Stimulated activated CD8-positive, alpha-beta memory T cell treated with anti-CD3 and anti-CD28 coated beads, Interleukin-4, amount 100 ng/mL, for 4 hours (primary cell): ENCODE measurements at places on chromosomes 2 and 18.

DNA sequence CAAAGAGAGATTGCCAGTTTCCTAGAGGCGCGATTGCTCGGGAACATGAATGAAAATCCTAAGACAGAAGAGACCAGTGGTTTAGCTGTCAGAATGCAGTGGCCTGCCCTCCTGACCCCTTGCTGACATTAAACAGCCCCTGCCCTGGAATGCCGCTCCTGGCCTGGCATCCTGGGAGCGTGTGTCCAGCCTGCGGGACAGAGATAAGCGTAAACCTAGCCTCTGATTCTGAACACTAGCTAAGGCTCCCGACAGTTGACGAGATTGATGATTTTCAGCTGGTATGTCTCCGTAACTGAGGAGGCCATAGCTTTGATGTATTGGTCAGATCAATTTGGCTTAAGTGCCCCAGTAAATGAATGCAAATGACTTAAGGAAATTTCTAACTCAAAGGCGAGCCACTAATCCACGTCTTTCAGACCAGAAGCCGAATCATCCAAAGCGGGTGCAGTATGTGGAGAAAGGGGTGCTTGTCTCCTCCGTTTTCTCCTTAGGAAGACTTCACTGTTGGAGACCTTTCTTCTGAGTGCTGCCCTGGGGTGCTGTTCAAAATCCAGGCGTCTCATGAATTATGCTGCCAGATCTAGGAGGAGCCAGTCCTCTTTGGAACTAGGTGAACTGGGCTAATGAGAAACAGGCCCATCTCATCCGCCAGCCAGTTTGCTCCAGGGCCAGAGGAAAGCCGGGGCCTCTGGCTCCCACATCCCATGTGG is 142.5 kb upstream of the L3MBTL4 start:
- DNase-seq: no peak

GRCh38 chr18:7812431-7813063 is 245.4 kb downstream of the PTPRM start:
- no peak for DNase-seq

DNA sequence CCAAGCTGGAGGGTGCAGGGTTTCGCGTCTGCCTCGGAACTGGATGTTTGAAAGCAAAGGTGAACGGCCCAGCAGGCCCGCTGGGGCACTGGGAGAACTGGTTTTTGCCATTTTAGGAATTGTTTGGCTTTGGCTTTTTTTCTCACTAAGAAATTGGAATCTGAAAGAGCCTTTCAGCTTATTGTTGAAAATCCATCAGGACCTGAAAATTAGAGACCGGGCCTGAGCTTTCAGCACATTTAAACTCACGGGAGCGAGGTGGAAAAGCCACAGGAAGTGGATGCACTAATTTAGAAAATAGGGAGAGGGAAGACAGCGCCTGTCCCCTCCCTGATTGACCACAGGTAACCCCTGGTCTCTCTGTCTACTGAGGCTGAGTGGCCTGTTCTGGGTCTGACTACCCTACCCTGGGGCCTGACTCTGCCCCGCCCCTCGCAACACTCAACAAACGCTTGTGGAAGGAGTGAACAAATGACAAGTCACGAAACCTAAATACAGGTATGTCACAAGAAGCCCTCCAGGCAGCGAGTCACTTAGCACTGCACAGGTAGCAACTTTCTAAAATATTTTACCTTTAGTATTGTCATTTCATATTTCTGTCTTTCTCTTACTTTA is 100.3 kb upstream of the MBOAT2 start:
- no peak for DNase-seq

GRCh38 chr18:12726331-12726730 is 23.5 kb downstream of the PSMG2 start:
- no peak for DNase-seq

- DNase-seq: no peak
Measured at GRCh38 chr18:62717169-62717924, 2.0 kb downstream of the PHLPP1 start.

DNA sequence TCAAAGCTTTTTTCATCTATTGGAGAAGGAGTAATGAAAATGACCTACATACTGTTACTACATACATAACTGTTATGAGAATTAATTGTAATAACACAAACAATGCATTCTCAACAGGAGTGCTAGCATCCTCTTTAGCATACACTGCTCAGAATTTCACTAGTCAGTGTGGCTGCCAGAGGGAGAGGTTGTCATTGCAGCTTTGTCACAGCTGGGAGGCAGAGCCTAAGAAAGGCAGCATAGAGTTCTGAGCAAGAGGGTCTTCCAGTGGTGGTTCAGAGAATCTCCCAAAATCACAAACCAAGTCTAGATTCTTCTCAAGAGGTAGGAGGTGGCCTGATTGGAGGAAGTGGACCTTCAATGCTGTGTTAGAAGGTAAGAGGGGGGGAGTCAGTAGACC is 286.7 kb upstream of the CYRIA start:
- DNase-seq: no peak

DNA sequence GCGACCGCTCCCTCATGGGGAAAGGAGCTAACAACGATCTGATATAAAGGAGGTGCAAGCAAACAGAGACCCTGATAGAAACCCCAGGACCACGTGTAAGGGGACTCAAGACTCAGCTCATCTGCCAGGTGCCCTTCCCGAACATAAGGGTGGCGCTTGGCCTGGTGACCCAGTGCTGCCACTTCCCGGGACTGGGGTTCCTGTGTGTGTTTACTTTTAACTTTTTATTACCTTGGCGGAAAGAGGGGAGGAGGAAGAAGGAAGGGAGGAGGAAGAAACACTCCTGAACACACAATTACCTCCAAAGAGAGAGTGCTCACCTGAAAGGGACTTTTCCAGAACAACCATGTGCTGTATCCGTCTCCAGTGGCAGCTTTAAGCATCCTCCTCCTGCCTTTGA is 56.5 kb upstream of the EDAR start:
- DNase-seq: no peak

GRCh38 chr18:54416436-54416835 is 58.7 kb downstream of the C18orf54 start:
- no peak for DNase-seq

DNA sequence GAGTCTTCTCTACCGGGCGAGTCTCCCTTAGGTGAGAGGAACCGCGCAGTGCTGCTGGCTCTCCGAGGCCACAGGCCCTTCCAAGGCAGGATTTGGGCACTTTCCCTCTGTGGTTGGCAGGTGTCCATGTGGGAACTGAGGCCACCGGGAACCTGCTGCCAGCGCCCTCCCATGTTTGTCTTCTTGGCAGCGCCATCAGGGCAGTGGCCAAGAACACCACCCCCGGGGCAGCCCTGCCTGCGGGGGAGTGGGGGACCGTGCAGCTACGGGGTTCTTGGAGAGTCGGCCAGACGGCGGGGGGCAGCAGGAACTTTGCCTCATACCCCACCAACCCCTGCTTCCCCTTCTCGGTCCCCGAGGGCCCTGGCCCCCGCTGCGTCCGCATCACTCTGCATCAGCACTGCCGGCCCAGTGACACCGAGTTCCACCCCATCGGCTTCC is 10.0 kb downstream of the CAPN10 start:
- no peak for DNase-seq

DNA sequence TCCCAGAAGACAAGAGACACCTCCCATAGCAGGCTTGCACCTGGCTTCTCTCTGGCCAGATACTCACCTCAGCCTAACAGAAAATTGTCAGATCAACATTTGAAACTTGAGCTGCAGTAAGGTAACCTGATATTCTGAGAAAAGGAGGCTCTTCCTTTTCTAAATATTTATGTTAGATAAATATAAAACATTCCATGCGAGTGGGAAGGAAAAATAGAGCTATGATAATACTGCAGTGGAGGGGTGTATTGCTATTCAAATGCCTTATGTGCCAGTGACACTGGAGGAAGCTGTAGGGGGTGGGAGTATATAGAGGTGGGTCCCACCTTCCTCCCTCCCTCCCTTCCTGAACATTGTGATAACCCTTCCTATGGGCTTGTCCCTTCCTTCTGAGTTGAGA is 515.5 kb upstream of the CHAC2 start:
- no peak for DNase-seq

DNA sequence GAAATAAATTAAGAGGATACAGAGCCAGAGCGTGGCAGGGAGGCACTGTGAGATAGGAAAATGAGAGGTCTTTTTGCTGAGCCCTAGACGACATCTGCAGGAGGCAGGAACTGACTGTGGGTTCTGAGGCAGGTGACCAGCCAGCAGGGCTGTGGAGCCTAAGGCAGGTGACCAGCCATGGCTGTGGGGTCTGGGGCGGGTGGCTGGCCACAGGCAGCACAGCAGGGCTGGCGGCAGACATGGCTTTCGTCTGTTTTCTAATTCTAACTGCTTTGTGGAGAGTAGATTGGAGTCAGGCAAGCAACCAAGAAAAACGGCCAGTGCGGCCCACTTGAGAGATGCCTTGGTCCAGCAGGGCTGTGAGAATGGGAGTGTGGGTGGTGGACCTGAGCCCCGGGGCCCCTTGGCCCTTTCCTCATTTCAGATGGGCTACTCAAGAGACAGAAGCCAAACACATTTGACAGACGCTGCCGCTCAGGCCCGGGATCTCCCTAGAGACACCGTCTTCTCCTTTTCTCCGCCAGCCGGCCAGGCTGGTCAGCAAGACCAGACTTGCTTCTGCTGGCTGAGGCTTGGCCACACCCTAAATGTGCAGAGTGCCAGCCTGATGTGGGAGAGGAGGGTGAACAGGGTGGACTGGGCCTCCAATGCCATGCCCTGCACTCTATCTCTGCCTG is 19.7 kb upstream of the GNAL start:
- no peak for DNase-seq

DNA sequence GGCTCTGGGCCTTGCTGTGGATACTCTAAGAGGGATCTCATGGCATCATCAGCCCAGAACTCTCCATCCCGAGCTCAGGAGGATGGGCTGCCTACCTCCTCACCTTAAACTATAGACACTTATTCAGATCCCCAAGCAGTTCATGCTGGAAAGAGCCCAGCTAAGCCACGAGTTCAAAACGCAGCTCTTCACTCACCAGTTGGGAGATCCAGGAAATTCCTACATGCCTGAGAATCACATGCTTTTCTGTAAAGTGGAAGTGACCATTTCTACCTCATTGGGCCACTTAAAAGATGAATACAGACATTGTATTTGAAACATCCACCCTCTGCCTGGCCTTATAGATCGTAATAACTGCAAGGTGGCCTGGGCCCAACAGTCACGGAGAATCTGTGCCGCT is 6.6 kb downstream of the ATOH8 start:
- DNase-seq: no peak
